ENCODE measurements at places on chromosomes 11 and 22. TPM values are rescaled to one million over a fixed set of nuclear protein-coding genes. Genes with fewer than 3 reads are reported as not detected.

The P4HA3 gene
- total RNA-seq = 0.16 TPM

The CRYAB gene
- total RNA-seq = 6,704 TPM

The OR51B4 gene
- not detected for total RNA-seq

The POTEH gene
- total RNA-seq = not detected

The PLEKHB1 gene
- 22.4 TPM for total RNA-seq

The OR51B5 gene
- total RNA-seq = not detected

The BDNF gene
- 3.1 TPM for total RNA-seq

The PDXP gene
- total RNA-seq = 23.9 TPM

- DNase-seq = peak; percentile 50
Measured at GRCh38 chr11:128501632-128502549, 85.5 kb downstream of the ETS1 start.

DNA sequence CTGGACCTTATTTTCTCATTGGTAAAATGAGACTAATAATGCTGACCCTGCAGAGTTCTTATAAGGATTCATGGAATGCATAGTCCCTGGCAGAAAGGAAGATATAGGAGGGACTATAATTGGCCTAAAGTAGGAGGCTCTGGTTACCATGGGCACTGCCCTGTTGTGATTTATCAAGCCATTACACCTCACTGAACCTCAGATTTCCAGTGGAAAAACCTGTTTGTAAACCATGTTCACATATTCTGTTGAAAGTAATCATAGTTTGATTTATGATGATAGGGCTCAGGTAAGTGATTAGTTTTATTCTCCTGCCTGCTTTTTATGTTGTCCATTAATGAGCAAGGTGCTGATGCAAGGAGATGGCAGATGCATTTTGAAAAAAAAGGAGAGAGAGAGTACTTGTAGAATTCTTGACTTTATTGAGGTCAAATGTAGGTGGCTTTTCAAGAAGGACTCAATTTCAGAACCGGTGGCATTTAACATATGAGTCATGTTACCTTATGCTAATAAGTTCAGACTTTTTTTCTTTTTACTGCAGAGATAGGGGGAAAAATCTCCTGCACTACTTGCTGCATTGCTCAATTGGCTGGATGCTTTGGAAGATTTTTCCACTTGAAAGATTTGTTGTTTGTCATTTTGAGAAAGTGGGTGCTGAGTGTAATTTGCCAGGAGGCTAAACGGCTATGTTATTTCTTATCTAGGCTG is 14.6 kb downstream of the NF2 start:
- DNase-seq = no peak

DNA sequence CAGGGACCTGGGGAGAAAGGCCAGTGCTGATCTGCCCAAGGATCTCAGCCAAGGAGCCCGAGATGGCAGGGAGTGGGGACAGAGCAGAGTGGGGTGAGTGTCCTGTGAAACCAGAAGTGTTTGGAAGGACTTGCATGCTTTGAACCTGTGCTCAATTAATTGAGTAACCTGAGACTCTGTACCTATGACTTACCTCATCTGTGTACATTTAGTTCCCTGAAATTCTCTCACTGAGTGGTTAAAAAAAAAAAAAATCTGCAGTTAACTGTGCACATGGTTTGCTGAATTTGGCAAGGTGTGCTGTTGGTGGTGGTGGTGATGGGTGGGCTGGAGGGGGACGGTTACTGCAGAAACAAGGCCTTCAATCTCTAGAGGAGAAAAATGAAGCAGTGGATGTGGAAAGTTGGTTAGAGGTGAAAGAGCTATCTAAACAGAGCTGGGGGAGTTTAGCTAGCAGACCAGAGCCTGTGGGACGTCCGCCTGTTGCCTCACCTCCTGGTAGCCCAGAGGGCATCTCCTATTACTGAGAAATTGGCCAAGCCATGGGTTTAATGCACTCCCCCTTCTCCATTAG is 8.3 kb upstream of the SORL1-AS1 start:
- DNase-seq = no peak

DNA sequence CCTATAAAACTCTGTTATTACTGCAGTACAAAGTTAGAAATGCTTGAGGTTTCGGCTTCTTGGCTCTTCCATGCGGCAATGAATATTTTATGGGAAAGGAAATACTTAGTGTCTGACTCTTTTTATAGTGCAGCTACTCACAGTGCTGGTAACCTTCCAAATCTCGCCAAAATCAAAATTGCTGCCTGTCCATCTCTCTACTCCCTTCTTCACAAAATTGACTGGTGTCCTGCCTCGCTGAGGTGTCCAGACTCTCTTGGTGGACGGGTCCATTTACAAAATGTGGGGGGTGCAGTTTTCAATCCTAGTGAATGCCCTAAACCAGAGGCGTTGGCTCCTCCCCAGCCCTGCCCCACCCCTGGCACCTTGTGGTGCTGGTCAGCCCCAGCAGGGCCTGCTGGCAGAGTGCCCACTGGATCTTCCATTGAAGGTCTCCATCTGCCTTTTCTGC is 73.5 kb downstream of the ZBTB16 start:
- no peak for DNase-seq

- no peak for DNase-seq
Measured at GRCh38 chr11:77174559-77174958, 46.5 kb downstream of the MYO7A start.

- DNase-seq = no peak
Measured at GRCh38 chr22:49323751-49324415, 503.8 kb downstream of the BRD1 start.

- no peak for DNase-seq
Measured at GRCh38 chr22:25072406-25072805, 119.9 kb downstream of the KIAA1671 start.

- DNase-seq = no peak
Measured at GRCh38 chr22:48894064-48894671, 933.5 kb downstream of the BRD1 start.

GRCh38 chr11:19614370-19614940 is 98.2 kb upstream of the NAV2 start:
- DNase-seq = no peak

- no peak for DNase-seq
Measured at GRCh38 chr22:49677495-49677889, 150.2 kb downstream of the BRD1 start.

- DNase-seq = no peak
Measured at GRCh38 chr11:77580712-77581337, 8.9 kb upstream of the AQP11 start.

DNA sequence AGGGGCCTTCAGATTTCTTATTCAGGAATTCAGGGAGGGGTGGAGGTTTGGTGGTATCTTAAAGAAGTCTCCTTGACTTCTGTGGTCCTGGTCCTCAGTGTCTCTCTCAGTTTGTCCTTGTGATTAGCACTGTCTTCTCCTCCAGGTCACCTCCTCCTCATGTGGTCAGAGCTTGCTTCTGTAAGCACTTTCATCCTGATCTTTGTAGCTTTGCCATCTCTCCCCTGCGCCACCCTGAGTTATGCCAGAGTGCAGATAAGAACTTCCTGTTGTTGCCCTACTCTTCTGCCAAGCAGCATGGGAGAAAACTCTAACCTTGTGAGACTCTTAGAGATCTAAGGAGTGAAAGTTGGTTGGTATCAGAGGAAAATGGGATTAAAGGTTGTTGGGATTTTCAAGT is 30.9 kb downstream of the MICAL2 start:
- no peak for DNase-seq

DNA sequence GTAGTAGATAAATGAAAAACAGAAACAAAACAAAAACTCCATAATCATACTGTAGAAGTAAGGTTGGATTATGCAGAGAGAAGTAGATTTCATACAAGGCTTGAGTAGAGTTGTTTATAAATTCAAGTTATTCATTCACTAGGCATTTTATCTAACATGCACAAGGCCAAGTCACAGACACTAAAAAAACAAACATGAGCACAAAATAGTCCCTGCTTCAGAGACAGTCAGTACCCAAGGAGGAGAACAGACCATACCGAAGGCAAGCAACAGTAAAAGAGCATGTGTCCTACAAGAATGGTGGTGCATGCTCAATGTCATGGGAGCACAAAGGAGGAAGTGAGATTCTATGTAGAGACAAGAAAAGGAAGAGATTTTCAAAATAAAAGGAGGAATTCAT is 796.5 kb upstream of the LRRC4C start:
- DNase-seq = no peak

DNA sequence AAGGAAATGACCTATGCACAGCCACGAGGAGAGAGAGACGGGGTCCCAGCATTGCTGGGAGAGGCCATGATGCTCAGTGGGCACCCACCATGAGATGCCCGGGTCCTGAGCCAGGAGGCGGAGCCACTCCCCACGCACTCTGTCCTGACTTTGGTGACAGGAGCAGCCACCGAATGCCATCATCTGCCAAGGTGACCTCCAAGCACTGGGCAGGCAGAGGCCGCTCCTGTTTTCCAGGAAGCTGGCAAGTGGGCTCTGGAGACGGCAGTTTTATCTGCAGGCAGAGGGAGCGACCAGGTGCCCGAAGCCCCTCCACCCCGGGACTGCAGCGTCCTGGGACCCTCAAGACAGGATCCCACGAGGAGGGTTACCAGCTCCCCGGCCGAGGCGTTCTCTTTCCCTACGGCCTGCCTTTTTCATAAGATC is 453.9 kb downstream of the BRD1 start:
- DNase-seq = no peak

- DNase-seq = no peak
Measured at GRCh38 chr11:36743039-36743438, 145.0 kb upstream of the RAG2 start.

DNA sequence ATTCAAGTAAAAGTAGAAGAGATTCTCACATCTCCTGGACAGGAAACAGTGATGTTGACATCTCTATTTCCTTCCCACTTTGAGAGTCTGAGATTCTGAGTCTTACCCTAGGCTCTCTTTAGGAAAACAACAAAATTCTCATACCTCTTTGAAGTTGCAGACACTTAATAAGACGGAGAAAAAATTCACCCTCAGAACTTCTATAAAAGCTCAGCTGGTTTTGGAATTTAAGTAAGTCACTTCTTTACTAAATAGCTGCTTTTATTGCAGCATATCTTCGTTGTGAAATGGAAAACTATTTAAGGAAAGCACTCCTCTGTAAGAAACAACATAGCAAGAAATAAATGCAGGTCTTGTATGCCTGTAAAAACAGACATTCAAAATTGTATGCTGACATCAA is 79.1 kb downstream of the MSANTD4 start:
- no peak for DNase-seq
